ENCODE measurements at places on chromosomes 2 and 18.

- DNase-seq = no peak
These were observed 392.9 kb downstream of the ZNF521 start for GRCh38 chr18:24959051-24959476.

DNA sequence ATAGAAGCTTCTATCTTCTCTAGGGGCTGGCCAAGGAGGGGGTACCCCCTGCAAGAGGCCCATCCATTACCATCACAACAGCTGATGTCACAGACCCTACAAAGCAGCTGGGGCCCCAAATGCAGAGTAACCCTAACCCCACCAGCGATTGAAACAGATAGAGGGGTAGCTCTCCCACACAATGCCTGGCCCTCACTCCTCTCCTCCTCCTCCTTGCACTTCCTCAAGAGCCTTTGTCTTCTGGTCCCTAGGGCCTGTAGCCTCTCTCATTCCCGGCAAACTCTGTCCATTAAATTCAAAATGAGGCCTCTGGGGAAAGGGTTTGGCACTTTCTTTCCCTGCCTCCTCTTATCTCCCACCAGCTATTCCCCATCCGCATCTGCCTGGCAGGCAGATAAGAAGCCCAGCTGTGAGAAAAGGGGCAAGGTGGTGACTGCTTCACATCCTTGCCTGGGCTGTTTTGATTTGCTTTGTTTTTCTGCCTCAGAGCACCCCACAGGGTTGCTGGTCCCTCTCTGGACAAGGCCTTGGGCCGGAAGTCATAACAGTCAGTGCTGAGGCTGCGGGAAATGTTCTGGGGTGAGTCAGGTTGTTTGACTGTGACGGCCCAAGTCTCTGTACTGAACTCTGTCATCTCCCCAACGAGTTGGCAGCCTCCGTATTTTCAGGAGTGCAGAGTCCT, 26.1 kb upstream of the CYP26B1 start:
- no peak for DNase-seq

GRCh38 chr2:36952748-36953197, 13.6 kb downstream of the STRN start:
- DNase-seq = no peak

DNA sequence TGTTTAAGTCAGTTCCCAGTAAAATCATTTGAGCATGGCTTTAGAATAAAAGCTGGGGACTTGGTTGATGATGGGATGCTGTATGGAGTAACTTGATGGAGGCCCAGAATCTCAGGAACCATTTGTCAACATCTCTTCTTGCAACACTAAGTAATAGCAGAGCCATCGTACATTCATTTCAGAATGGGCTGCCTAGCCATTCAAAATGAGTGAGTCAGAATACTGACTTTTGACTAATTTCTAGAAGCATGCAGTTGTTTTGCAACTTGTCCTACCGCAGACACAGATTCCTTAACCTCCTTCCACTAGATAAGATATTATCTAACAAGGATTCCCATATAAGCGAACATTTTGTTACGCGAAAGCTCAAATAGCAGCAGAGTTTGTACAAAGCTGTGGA, 229.5 kb downstream of the CNTNAP5 start:
- no peak for DNase-seq

Measured in NCI-H446 treated with DMSO at 0.1 percent for 48 hours (cell line).